AG10803 (cell line): ENCODE measurements at places on chromosomes 16 and 17.
A peak's percentile ranks its signal among the peaks of the same experiment; 100 is the strongest.

- no peak for DNase-seq
Observed at GRCh38 chr16:79127766-79128165, 472.8 kb downstream of the MAF start.

DNA sequence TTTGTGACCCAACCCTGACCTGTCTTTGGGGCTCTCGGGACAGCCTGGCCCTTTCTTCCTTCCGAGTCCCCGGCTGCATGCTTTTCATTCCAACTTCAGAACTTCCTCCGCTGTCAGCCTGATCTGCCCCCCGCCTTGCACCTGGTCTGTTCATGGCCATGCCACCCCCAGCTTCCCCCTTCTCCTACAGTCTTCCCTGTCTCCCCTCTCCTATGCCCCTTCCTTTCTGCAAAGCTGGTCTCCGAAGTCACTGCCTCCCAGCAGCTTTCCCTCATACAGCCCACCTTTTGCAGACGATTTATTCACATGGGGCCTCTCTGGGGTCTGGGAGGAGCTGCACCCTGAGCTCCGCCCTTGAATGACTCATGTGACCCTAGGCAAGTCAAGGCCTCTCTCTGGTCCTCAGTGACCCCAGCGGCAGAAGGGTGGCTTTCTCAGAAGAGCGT is 47.1 kb upstream of the SDK2 start:
- DNase-seq: no peak

GRCh38 chr17:61579961-61580360 is 11.1 kb downstream of the NACA2 start:
- peak; percentile 23 for DNase-seq

GRCh38 chr17:56700919-56701420 is 107.5 kb downstream of the NOG start:
- no peak for DNase-seq

GRCh38 chr17:82013341-82013740 is 9.3 kb downstream of the CENPX start:
- no peak for DNase-seq

DNA sequence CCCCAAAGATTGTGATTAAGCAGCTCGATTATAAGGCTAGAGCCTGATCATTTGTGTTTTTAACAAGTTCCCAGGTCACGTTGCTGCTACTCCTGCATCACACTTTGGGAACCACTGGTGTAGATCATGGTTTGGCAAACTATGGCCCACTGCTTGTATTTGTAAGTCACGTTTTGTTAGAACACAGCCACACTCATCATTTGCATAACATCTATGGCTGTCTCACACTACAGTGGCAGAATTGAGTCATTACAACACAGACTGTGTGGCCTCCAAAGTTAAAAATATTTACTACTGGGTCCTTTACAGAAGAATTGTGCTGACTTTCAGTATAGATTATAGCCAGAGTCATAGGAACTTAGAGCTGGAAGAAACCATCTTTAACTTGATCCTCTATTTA is 515.3 kb upstream of the PSMD7 start:
- DNase-seq: no peak
